ENCODE measurements at places on chromosomes 7 and 10.
A peak's percentile ranks its signal among the peaks of the same experiment; 100 is the strongest.

DNA sequence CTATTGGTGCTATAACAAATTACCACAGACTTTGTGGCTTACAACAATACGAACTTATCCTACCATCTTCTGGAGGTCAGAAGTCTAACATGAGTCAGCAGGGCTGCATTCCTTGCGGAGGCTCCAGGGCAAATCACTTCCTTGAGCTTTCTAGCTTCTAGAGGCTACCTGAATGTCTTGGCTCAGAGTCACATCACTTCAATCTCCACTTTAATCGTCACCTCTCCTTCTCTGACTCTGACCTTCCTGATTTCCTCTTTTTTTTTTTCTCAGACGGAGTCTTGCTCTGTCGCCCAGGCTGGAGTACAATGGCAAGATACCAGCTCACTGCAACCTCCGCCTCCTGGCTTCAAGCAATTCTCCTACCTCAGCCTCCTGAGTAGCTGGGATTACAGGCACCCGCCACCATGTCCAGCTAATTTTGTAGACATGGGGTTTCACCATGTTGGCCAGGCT is 44.6 kb upstream of the ANAPC16 start:
- no peak for DNase-seq

- no peak for DNase-seq
Observed at GRCh38 chr10:48536156-48536500, 68.7 kb downstream of the ARHGAP22 start.

DNA sequence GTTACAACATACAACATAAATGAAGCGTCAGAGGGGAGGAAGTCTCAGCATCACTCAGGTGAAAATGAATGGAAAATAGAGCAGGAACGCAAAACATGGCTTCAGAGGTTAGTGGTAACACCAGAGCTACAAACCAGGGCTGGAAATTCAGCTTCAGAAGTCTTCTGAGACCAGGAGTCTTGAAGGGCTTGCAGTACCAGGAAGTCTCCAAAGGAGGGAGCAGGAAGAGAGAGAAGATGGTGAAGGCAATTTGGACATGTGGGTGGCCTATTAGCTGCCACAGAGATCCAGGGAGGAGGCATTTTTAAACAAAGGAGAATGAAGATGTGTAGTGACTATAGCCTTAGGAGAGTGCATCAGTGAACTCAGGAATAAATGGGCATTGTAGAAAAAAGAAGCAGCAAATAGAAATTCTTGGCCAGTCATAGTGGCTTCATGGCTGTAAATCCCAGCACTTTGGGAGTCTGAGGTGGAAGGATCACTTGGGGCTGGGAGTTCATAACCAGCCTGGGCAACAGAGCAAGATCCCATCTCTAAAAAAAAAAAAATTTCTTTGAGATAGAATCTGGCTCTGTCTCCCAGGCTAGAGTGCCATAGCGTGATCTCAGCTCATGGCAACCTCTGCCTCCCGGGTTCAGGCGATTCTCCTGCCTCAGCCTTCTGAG is 9.3 kb upstream of the TET1 start:
- no peak for DNase-seq

DNA sequence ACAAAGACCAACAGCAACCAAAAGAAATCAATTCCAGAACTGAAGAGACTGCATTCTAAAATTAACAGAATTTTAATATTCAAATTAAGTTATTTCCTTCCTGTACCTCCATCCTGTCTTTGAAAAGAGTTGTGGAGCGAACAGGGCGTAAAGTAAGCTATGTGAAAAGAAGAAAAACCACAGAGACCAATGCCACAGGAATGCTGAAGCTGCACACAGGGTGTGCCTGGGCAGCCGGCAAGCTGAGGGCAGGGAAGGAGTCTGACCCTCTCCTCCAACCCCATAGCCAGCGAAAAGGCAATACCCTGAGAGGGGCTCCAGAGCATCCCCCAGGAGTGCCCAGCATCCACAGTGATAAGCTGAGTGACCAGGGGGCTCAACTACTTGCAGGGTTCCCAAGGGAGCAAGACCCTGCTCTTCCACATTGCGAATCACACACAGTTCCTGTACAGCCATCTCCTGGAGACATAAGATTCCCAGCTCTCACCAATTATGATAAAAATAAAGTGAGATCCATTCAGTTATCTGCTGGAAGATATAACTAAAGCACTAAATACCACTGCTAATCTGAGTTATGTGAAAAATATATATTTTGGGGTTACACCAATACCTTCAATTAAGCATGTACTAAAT is 93.8 kb downstream of the PARD3 start:
- DNase-seq = no peak

DNA sequence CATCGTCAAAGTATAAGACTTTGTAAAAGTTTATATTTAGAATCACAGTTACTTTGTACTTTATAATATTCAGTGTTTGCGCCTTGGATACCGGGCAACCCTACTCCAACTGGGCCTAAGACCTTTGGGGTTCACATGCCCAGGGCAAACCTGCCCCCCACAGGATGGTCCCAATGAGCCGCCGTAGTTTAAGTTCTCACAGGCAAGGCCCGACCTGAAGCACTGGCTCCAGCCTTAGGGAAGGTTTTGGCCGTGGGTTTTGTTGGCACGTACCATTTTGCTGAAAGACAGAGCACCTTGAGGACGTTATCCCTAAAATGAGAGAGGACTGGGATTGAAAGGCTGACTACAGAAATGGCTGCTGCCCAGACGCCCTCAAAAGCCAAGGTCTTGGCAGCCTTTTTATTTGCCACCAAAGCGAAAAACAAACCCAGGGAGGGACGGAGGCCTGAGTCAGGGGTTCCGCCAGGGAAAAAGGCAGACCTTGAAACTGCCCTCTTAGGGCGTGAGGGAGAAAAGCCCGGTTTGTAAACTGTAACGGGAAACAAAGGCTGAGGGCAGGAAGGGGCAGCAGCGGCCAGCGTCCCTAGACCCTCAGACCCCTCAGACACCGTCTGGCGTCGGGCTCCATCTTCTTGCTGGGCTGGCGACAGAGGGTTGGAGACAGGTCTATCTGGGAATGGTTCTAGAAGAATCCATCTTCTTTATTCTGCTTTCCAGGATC is at the start of gene CCDC172:
TSS of gene CCDC172 (plus strand) at position 222 of the 724 bp plus-strand sequence. CDS start 564 bp downstream, outside the sequence.
- DNase-seq = no peak

GRCh38 chr7:114678116-114678515 is 243.8 kb upstream of the MDFIC start:
- no peak for DNase-seq

DNA sequence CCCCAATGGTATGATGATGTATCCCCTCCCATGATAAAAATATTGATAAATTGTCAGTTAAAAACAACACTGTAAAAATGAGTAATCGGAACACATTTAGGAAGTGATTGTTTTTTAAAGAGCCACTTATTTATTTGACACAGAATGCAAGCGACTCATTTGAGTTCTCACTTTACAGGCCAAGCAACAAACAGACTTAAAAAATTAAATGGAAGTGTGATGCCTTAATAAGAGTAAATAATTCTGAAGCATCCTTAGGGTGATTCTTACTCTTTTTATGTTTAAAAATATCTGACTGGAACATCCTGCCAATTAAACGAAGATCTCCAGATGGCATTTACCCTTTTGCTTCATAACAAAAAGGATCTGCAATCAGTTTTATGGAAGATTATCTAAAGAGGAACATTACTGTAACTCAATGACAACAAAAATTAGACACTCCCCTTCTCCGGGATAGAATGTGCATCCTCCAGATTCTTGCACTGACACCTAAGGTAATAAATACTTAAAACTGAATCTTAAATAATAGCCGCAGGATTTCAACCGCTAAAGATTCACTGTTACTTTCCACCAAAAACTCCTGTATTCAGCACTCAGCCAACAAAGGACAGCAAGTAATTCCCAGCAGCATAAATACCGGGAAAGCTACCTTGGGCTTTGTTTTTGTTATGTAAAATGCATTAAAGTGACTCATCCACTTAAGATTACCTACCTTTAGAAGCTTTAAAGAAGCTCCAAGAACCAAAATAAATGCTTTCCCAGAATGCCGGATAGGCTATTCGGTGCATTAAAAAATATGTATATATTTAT is 1.7 kb downstream of the CACNA2D1 start:
- DNase-seq = no peak

DNA sequence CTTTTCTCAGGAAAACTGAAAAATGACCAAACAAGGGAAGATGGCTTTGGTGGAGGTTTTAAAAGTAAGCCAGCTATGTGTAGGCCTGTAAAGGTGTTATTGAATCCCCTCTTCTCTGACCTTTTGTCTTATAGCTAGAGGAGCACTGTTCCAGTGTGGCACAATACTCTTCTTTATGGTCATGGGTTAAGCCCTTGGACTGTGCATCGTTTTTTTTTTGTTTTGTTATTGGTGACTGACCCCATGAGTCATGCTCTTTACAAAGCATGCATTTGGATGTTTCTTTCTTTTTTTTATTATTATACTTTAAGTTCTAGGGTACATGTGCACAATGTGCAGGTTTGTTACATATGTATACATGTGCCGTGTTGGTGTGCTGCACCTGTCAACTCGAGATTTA is 19.6 kb upstream of the FAM25A start:
- no peak for DNase-seq

DNA sequence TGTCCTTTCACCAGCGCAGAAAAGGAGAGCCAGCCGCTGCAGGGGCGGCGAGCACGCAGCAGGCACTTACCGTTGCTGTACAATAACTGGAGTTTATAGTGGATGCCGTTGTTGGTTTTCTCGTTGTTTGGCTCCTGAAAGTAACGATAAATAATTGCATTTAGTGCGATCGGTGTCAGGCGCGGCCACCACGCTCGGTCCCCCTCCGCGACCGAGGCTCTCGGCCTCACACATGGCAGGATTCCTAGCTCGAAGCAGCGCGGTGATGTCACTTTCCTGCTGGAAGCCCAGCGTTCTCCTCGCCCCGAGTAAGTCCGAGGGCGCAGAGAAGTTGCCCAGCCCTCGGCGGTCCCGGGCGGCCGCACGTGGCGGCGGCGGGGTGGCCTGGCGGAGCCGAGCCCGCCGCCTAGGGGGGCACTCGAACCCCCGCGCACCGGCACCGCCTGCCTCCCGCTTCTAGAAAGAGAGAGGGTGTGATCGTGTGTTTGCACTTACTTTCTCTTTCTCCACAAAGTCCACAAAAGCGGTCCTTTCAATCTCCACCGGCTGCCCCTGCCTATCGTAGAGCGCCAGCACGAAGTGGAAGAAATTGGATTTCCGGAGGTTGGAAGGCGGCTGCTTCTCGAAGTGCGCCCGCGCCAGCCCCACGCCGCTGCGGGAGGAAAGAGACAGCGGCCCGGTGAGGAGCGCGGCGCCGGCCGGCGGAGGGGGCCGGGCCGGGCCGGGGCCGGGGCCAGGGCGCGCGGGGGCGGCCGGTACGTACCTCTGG is 1.0 kb downstream of the EBF3 start:
- DNase-seq = no peak

GRCh38 chr7:155660758-155661093 is 16.3 kb downstream of the RBM33 start:
- DNase-seq = no peak

GRCh38 chr7:80357530-80357929 is 154.3 kb downstream of the GNAT3 start:
- DNase-seq = no peak

GRCh38 chr10:79433324-79434222 is 11.9 kb downstream of the ZCCHC24 start:
- no peak for DNase-seq

DNA sequence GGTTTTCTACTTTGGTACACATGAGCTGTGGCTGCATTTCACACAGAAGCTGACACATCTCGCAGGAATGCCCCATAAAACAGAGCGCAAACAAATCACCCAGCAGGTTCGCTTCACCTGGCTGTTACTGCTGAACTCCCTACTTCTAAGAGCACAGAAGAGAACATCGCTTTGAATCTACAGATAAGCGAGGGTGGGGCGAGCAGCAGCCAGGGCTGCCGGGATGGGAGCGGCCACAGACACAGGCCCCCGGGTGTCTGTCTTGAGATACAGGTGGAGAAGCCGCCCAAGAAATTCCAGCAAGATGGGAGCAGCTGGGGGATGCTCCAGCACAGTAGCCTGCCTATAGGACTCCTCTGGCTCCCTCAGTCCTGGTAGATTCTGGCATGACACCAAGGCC is 27.4 kb downstream of the OGDHL start:
- DNase-seq = no peak

- DNase-seq = no peak
Observed at GRCh38 chr7:13898957-13899670, 90.4 kb downstream of the ETV1 start.

- no peak for DNase-seq
Observed at GRCh38 chr7:105839266-105839665, 37.1 kb downstream of the ATXN7L1 start.

- DNase-seq = no peak
Observed at GRCh38 chr10:91296471-91296870, 76.0 kb downstream of the PCGF5 start.

GRCh38 chr10:92689663-92690210 is at the start of gene HHEX:
Gene HHEX (plus strand): TSS chr10:92689955. CDS start chr10:92689987, 32 bp downstream.
- no peak for DNase-seq

DNA sequence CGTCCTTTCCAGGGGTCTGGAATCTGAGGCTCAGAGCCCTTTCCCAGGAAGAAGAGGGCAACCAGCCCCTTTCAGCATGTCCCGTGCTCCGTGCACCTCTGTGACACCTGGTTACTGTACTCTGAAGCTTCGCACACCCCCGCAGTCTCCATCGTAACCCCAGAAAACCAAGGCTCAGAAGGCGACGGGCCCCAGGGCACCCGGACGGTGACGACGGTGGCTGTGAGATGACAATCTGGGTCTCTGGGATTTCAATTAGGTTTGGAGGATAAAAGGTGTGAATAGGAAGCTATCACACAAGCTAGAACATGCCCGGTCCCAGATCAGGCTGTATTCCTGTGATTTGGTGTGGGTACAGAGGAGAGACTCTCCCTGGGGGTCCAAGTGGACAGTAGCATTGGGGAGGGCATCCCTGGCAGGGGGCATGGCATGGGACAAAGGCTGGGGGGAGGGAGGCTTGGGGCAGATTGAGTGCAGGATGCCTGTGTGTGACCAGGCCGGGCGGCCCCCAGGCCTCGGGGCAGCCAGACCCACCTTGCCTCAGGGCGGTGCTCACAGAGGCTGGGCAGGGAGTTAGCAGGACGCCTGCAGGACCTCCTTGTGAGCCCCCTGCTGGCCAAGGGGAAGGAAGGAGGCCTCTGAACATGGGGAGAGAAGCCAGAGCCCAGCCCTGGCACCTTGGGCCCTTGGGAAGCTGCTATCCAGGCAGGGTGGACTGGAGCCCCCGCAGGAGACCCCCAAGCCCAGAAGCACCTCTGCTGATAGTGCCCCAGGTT is 23.4 kb upstream of the PSMG3 start:
- DNase-seq = no peak

- DNase-seq = no peak
Observed at GRCh38 chr7:144827621-144828020, 8.2 kb downstream of the TPK1 start.

DNA sequence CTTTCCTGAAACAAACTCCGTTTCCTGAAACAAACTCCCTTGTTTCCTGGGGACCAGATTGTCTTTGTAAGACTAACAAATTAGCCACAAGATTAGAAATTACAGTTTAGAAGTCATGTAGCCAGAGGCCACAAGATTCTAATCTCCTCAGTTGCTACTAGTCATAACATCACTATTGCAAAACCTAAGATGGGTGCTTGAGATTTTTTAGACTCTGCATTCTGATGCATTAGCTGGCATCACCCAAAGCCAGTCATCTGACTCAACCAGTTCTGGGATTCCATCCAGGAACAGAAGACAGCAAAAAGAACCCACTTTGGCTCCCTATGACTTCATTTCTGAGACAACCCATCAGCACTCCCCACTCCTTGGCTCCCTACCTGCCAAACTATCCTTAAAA is 367.9 kb upstream of the MBL2 start:
- DNase-seq = peak; percentile 0

All from AG04449 (cell line).